ENCODE measurements at places on chromosomes 2 and 18.

DNA sequence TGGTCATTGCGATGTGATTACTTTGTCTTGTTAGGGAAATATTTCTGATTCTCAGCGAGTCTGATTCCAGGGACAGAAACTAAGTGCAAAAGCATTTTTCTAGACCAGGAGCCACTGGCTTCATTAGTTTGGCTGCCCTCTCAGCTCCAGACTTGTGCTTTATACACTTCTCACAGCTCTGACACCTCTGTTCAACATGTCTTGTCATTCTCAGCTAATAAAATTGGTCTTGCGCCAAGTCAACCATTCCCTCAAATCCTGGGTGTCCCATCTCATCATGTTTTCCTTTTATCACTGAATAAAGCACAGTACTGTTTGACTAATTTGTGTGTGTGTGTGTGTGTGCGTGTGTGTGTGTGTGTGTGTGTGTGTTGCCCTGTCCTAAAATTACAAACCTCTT, 215.5 kb upstream of the EPHA4 start:
- no peak for DNase-seq

GRCh38 chr2:1736045-1736444, 8.3 kb downstream of the PXDN start:
- no peak for DNase-seq

DNA sequence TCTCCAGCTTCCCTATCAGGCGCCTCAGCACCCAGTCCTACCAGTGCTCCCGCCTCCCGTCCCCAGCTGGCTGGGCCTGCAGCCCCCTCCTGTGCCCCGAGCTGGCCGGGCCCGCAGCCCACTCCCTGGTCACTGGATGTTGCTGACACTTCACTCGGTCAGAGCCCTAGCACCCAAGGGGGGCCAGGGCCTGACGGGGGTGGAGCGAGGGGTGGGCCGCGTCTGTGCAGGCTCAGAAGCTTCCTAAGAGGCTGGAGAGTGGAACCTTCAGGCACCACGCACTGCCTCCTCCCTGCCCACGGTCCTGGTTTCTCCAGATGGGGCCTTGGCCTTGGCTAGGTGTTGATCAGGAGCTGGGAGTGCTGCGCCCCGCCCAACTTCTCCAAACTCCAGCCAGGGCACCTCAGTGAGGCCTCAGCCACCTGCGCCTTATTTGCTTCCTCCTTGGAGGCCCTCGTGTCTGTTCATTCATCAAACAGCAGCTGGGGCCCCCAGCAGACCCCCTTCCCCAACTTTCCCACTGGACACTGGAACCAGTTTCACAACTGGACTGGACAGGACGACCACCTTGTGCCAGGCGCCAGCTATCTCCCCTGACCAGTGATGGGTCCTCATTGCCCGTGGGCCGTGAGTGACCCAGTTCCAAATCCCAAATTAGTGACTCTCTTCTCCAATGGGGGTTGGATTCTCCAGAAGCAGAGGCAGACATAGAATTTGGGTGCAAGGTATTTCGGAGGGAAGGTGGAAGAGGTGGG, 16.7 kb downstream of the CAPN10 start:
- DNase-seq, result no peak

DNA sequence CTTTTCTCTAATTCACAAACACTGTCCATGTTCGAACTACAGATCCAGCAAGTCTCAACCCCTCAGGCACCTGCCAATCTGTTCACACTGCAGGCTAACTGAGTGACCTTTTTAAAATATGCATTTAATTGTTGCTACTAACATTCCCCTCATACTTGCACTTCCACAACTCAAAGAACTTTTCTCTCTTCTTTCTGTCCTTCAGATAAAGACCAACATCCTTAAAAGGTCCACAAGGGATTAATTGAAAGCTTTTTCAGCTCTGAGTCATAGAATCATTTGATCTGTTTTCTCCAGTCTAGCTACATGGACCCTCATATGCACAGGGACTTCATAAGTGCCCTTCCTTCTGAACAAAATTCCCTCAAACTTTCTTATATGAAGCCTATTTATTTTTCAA, 1321.2 kb downstream of the DPP10 start:
- no peak for DNase-seq

DNA sequence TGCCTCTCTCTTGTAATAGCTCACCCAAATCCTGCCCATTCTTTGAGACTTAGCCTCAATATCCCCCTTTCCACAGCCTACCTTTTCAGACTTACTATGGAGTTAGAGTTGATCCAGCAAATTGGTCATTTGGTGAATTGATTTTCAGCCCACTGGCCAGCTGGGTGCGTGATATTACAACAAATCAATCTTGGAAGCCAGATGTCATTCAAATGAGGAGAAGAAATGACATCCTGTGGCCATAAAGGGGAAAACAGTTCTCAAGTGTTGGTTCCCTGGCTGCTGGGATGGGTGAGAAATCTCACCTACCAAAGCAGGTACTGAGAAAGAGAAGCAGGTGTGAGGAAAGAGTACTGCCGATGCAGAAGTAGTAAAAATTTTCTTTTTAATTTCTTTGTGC, 36.7 kb upstream of the FOXI3 start:
- DNase-seq, result no peak

- DNase-seq, result no peak
Observed at GRCh38 chr2:172928756-172929155, 146.9 kb upstream of the MAP3K20 start.

DNA sequence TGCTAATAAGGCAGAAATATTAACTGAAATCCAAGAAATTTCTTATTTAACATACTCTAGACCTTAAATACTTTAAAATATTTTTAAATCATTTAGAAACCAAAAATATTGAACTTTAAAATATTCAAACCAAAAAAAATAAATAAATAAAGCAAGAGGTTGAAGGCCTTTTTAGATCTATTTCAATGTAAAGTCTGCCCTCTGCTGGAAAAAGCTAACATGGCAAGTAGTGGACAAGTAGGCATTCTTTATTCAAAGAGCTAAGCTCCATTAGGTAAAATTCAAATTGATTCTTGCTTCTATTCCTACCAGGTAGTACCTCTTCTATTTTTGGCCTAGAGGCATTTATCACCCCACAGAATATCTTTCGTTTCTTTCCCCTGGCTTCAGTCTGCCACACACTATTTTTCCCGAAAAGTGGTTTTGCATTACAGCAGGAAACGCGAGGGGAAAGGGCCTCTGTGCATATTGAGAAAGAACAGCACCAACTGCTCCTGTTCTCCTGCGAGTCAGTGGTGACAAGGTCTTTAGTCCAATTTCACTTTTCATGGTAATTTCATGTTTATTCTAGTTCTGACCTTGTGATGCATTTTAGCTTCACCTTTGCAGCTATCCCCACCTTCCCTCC, 20.4 kb downstream of the IFIH1 start:
- DNase-seq, result no peak

- no peak for DNase-seq
Observed at GRCh38 chr2:240567872-240568677, at the start of gene RNPEPL1. RNPEPL1 (plus strand) TSS chr2:240568484; CDS start chr2:240568587, 103 bp downstream.

DNA sequence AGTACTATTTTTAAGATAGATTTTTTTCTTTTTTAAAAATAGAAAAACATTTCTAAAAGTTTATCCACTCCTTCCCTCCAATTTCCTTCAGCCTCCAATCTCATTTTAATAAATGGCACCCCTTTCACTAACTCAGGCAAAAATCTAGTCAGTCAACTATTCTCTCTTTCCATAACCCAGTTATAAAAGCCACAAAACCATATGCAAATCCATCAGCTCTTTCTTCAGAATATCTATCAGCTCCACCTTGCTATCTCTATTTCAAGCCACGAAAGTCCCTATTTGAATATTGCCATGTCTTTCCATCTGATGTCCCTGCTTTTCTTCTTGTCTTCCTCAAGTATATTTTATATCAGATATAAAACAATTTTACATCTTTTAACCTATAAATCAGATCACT, 397.1 kb downstream of the ERBB4 start:
- DNase-seq, result no peak

DNA sequence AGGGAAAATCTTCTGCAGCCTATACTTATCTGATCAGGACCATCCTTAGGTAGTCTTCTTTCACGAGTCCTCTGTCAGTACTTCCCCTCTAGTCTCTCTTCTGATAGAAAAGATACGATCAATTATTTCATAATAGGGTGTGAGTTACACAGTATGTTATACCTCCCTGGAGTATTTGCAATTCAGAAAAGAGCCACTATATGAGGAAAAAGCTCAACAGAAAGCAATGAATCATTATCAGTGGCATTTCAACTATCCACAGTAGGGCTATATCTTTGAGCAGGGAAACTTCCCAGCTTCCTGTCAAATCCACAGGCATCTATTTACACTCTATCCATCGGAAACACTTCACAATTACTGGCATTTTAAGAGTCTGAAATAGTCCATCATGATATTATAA, 105.3 kb upstream of the ACVR2A start:
- DNase-seq, result no peak

DNA sequence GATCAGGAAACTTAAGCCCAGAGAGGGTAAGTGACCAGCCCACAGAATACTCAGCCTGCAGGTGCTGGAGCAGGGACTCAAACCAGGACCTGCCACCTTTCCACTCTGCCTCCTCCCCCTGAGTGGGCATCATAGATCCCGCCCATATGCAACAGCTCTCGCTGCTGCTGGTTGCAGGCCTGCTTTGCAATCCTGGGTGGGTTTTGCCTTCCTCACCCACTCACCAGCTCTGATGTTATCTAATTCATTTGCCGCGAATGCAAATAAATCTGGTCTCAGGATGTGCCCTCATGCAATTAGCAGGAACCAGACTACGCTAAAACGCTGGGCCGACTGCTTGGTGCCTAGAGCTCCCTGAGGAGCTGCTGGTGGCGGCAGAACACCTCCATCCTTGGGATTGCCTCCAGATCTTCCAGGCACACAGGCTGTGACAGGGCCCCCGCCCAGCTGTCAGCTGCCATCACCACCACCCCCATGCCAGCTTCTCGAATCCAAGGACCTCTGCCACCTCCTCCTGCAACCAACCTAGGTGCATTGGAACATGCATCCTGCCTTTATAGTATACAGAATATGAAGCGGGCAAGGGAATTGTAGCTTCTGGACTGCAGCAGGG, 28.8 kb downstream of the CNGA3 start:
- DNase-seq, result no peak

DNA sequence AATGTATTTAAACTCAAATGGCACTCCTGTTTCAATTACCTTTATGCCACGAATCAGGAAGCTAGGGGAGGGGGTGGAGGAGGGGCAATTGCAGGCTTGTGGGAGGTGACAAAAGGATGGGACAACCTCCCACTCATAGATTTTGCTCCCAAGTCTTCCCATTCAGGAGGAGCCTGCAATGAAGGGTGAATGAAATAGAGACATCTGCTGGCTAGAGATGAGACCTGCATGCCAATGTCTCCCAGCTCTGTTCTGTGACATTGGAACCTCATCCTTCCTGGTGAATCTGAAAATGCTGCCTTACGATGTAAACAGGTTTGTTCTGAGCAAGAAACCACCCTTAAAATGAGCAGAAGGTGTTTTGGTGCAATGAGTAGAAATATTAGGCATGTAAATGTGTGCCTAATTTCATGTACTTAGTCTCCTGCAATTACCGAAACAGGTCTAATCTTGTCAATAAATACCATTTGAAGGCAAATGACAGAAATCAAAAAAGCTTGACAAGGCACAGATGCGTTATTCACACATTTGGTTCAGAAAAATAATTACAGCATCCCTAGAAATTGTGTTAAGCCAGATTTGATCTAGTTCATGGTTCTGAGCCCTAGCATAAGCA, 2.7 kb upstream of the PID1 start:
- no peak for DNase-seq

GRCh38 chr2:168401048-168401556, 55.0 kb upstream of the CERS6 start:
- DNase-seq, result no peak

GRCh38 chr2:221235941-221236340, 336.2 kb downstream of the EPHA4 start:
- no peak for DNase-seq

GRCh38 chr2:124804014-124804940, 779.2 kb downstream of the CNTNAP5 start:
- no peak for DNase-seq

- no peak for DNase-seq
Observed at GRCh38 chr2:36356990-36357846, 1.6 kb downstream of the CRIM1 start.

DNA sequence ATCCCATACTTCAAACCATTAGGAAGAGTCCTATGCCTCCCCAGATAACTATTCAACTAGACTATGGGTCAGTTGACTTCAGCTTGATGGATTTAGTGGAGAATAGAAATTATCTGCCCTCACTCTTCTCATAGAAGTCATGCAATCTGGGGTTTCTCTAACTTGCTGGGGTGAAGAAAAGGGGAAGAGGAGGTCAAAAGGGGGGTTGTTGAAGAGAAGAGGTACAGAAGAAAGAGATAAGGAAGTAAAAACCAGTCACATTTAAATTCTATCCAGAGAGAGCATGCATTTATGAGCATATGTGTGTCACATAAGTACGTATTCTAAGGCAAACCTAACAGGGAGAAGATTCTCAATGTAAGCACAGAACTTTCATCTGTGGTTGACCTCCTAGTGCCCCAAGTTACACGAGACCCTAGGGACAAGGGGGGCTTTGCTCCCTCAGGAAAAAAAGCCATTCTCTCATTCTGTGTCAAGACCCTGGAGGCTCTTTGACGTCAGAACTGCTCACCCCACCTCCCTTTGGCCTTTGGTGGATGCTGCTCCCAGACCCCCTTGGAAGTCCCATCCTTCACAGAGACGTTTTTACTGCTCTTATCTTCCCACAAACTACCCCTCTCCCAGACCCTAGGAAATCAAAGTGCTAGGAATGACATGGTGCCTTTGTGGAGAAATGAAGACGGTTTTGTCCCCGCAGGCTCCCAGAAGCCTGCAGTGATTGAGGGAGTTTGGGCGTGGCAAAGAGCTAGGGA, 236.8 kb upstream of the TNP1 start:
- no peak for DNase-seq

- DNase-seq, result no peak
Observed at GRCh38 chr18:62773691-62774090, 58.4 kb downstream of the PHLPP1 start.

- DNase-seq, result no peak
Observed at GRCh38 chr2:197138506-197138905, 172.1 kb downstream of the ANKRD44 start.

DNA sequence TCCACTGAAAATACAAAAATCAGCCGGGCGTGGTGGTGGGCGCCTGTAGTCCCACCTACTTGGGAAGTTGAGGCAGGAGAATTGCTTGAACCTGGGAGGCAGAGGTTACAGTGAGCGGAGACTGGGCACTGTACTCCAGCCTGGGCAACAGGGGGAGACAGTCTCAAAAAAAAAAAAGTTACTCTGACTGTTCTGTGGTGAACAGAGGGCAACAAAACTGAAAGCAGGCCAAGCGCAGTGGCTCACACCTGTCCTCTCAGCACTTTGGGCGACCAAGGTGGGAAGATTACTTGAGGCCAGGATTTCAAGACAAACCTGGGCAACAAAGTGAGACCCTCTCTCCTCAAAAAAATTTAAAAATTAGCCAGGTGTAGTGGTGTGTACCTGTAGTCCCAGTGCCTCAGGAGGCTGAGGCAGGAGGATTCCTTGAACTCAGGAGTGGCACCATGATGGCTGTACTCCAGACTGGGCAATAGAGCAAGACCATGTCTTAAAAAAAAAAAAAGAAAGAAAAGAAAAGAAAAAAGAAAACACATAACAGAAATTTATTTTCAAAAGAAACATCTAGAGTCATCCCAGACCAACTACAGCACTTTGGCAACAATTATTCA, 13.6 kb upstream of the RTN4 start:
- no peak for DNase-seq
